ENCODE measurements at places on chromosomes 12 and 14.

DNA sequence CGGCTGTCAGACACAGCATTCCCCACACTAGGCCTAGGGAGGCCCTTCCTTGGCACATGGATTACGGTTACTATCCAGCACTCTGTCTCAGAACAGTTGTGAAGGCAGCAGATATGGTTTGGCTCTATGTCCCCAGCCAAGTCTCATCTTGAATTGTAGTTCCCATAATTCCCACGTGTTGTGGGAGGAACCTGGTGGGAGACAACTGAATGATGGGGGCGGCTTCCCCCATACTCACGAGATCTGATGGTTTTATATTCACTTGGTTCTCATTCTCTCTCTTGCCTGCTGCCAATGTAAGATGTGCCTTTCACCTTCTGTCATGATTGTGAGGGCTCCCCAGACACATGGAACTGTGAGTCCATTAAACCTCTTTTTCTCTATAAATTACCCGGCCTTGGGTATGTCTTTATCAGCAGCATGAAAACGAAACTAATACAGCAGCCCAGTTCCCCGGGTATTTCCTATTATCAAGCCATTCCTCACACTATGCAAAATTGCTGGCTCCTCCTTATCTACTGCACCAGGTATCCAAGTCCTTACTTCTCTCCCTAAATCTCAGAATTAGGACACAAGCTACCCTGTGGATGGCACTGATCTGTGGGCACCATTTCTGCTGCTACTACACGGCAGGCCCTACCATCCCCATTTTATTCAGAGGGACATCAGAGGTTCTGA lies 33.3 kb downstream of the NT5DC3 start:
- DNase-seq = no peak

- DNase-seq = no peak
Measured at GRCh38 chr14:31864937-31865855, 211.9 kb upstream of the ARHGAP5 start.

DNA sequence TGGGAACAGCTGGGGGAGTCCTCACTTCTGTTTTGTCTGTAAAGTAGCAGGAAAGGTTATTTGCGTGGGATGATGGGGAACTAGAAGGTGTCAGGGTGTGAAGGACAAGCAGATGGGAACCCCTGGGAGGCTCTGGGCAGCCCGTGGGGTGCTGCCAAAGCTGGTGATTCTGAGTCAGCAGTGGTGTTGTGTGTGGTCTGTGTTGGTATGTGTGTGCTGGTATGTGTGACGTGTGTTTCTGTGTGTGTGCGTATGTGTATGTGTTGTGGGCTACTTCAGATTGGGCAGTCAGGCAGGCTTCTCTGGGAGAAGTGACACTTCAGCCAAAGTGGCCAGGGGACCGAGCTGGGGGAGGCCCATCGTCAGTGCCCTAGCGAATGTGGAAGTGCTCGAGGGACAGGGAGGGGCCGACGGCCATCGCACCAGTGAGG lies 15.3 kb upstream of the BDKRB2 start:
- no peak for DNase-seq

DNA sequence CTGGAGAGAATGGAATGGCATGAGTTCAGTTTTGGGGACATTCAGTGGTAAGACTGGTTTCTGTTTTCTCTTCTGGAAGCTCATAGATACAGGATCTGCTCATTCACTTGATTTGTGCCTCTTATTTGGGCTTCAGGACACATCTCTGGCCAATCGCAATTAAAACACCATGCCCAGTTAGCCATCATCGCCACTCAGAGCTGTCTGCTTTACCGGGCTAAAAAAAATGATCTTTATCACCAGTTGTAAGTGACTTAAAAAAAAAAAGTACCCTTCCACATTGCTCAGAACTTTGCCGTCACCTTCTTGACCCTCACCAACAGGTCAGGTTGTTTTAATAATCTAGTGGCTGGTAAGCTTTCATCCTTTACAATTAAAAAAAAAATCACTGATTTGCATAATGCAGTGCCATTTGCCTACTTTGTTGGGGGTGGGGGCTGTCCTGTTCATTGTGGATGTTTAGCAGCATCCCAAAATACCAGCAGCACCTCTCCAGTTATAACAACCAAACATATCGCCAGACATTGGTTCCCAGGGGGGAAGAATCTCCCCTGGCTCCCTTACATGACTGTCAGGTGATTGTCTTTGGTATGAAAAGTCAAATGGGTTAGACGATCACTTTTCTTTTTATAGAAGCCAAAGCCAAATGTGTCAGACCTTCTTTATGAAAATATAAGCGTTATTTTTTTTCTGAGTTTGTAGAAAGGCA lies 150.1 kb downstream of the PRKCH start:
- no peak for DNase-seq

DNA sequence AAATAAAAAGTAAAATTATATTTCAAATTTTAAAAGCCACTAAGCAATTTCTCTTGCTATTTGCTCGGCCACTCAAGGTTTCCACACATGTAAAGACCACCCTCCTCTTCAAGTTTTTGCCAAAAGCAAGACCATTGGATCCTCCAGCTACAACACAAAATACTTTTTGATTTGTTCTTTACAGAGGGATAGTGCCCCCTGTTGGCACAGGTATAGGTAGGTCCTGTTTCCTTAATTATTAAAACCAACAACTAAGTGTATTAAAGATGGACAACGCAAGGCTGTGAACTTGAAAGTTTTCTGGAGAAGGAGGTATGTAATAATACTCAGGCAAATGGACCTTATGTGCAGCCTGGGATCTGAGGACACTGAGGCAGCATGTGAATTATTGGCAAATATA lies 23.8 kb downstream of the ATP6V1D start:
- DNase-seq = peak; percentile 14

DNA sequence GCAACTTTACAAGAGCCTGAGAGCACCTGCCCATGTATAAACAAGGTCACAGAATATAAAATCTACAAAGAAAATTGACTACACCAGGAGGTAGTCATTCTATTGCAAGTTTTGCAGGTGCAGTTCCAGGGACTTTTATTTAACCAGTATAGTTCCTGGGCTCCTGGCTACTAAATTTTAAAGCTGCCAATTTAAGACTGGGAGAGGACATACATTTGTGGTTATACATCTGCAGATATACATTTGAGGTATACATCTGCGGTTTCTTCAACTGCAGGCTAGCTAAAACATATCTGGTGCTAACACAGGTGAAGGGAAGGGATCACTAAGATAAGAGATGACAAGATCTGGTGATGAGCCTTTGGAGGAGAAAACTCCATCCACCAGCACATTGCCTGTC lies 30.2 kb downstream of the BBS10 start:
- DNase-seq = no peak

DNA sequence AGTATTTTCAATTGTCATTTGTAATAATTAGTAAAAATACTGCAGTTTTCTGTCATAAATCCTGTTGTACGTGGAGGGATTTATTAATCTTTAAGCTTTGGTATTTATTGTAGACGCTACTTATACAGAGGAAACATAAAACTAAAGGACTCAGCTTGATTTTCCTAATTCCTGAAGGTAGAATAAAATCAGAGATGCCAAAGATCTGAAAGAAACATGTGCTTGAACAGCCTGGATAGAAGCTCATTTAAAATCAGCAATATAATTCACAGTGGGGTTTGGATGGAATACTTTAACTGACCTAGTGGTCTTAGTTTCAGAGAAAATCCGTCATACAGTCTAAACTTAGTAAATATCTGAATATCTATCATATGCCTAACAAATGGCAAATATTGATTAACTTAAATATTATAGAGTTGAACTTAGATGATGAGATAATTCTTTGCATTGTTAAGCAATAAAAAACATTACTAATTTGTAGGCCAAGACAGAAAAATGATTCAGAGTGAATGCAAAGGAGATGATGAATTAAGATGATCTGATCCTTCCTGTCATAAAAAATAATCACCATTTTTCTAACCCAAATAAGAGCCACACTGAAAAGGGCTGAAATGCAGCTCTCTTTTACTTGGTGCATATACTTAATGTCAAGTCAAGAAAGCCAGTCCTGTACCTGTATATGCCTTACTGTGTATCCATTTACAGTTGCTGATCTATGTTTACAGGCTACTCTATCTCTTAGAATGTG lies 397.1 kb upstream of the DCN start:
- DNase-seq = no peak

DNA sequence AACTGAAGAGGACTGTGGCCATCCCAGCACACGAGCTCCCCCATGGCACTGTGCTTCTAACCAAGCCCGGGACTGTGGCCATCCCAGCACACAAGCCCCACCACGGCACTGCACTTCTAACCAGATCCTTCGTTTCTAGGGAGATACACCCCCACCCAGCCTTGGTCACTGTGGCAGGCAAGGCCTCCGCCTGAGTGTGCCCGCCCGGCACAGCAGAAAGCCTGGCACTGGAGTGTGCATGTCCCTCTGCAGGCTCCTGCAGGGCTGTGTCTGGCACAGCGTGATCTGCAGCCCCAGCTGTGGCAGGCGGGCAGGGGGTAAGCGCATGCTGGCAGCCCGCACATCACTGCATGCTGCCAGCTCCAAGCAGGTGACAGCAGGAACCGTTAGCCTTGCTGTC lies 49.8 kb downstream of the CCDC85C start:
- no peak for DNase-seq

DNA sequence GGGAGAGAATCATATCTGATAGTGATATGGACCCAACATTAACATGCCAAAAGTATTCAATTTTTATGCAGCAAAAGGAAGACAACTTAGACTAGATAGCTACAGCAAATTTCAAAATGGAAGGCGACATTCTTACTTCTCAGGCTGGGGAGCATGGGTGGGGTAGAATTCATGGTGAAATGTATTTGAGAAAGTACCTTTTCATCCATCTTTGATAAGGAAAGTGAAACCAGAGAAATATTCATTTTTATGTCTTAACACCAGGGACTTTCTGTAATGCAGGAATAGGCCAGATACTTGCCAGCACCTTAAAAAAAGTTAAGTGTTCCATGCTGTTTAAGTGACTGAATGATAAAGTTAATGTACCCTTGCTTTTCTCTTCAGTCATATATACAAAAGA lies 13.4 kb downstream of the BTG1 start:
- DNase-seq = peak; percentile 67

DNA sequence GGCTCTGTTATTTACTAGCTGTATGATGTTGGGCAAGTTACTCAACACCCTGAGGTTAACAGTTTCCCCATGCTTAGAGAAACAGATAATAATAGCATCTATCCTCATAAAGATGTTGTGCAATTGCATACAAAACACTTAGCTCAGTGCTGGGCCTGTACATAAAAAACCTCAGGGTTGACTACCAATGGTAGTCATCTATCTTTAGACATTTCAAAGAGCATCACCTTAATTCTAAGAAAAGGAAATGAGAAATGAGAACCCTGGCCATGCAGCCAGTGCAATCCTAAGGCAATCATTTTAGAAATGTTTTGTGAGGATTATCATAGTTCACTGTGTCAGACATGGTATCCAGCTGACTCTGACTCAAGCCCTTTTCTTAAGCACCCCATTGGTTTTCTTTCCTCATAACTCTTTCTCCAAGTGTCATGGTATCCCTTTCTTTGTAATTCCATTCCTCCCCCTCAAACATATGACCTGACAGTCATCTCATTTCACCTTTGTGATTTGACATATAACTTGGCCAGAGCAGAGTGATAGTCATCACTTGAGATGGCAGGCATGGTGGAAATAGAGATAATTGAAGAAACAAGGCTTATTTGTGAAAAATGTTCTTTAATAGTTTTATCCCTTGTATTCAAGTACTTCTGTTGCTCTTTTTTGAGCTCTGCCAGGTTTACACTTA lies 29.5 kb upstream of the OSBPL8 start:
- peak; percentile 8 for DNase-seq

DNA sequence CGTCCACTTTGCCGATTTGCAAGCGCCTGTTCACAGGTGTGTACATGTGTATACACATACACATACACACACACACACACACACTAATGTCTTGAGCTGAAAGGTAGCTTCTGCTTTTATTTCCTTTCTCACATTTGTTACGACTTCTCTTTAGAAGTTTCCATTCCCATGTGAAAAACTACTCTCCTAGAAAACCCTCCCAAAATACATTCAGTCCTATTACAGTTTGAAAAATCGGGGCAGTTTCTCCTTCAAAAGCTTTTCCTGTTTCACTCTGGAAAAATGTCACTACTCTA lies 3.9 kb downstream of the BLTP3B start:
- peak; percentile 1 for DNase-seq

DNA sequence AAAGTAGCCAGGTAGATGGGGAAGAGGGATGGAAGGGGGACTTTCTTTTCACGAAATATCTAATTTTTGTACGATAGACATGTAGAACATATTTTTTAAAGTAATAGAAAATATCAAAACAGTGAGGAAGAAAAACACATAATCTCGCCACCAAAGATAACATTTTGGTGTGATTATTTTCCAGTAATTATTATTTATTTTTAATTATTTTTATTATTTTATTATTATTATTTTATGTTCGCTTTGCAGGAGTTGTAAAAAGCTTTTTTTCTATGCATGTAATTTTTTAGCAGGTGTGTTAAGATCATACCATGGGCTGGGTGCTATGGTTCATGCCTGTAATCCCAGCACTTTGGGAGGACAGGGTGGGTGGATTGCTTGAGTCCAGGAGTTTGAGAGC lies 85.6 kb upstream of the CCND2 start:
- DNase-seq = no peak

DNA sequence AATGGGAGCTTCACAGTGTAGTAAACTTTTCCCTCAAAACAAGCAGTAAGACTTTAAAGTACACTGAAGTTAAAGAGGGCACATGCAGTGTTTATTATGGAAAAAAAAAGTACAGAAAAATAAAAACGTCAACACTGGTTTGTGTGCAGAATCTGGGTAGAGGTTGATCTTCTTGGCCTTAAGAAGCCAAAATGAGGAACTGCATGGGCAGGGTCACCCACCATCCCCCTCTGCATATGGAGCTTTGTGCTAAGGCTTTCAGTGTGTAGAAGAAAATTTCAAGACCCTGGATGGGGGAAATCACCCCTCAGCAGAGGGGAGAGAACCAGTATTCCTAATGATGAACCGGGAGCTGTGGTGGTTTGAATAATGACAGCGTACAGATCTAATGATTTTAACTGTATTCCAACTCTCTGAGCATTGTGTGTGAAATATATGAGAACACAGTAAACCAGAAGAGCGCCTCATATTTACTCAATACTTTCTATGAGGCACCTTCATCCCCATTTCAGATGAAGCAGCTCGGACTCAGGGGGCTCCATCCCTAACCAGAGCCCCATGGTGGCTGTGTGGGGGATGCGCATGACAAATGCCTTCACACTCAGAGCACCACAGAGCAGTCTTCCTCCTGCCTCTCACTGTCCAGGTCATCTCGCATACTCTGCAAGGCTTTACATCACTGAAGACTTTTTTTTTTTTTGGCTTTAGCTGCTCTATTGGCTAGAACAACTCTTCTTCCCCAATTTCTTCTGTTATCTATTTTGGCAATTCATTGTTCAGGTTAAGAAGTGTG lies 33.4 kb downstream of the ACADS start:
- no peak for DNase-seq

Measured in CD4-positive, alpha-beta T cell treated with Interleukin-12 subunit alpha and Interleukin-12 subunit beta, for 1 hour (primary cell).